Cardiac fibroblast (primary cell): ENCODE measurements at places on chromosomes 3 and 15.

GRCh38 chr3:32592011-32592410 lies 21.4 kb upstream of the DYNC1LI1 start:
- DNase-seq: no peak

- DNase-seq: no peak
Measured at GRCh38 chr3:183208260-183208659, 44.8 kb upstream of the B3GNT5 start.

GRCh38 chr3:24687671-24688070 lies 193.0 kb upstream of the THRB start:
- DNase-seq: no peak

GRCh38 chr3:10299175-10299574 lies 6.4 kb upstream of the GHRL start:
- no peak for DNase-seq

DNA sequence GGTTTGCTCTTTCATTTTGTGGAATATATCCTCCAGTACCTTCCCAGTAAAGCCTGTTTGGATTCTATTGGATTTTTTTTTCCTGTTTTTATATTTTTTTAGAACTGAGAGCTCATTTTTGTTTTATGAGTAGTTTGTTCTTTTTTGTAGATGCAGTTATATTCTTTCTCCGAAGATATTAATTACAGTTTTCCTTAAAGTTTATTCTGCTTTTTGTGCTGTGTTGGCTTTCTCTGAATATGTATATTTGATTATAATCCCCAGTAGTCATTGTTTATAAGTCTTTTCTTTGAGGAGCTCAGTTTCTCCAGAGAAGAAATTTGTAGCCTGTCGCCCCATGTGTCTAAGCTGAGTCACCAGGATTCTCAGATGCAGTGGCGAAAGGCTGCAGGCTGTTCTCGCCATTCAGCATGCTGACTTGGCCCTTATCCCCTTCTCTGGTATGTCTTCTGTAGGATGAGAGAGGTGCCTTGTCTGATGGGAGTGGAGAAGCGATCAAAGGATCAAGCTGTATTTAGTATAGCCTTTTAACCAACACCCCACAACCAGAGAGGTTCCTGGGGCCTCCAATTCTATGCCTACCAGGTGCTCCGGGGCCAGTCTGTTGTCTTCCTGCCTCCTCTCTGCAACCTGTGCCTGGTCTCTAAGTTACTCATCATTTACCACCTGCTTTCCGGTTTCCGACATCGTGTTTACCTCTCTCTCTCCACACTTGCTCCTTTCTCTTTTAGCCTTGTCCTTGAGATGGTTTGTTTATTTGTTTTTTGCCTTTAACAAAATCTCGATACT lies 31.7 kb upstream of the MFSD1 start:
- DNase-seq: peak; percentile 87

- DNase-seq: peak; percentile 43
Measured at GRCh38 chr3:53318522-53318921, 28.8 kb downstream of the DCP1A start.

DNA sequence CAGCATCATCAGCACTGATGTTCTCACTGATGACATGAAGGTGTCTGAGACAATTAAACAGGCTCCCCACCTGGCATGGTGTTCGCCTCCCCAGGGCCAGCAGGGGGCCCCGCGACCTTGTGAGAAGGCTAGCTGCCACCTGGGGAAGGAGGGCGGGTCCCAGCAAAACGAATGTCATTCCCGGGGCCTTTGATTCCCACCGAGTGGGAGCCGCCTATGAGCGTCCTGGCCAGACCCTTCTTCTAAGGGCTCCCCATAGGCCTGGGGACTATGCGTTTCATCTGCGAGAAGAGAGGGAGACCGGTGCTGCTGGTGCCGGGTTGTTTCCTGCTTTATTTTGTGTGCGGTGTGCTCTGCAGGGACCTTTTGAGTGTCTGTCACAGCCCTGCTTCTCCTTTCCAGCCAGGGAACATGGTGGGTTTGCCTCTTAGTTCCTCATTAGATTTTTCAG lies 20.5 kb upstream of the MINDY4B start:
- peak; percentile 33 for DNase-seq

GRCh38 chr3:190338717-190339116 lies 16.5 kb upstream of the CLDN1 start:
- no peak for DNase-seq

- no peak for DNase-seq
Measured at GRCh38 chr15:63047792-63048114, 5.2 kb downstream of the TPM1 start.

DNA sequence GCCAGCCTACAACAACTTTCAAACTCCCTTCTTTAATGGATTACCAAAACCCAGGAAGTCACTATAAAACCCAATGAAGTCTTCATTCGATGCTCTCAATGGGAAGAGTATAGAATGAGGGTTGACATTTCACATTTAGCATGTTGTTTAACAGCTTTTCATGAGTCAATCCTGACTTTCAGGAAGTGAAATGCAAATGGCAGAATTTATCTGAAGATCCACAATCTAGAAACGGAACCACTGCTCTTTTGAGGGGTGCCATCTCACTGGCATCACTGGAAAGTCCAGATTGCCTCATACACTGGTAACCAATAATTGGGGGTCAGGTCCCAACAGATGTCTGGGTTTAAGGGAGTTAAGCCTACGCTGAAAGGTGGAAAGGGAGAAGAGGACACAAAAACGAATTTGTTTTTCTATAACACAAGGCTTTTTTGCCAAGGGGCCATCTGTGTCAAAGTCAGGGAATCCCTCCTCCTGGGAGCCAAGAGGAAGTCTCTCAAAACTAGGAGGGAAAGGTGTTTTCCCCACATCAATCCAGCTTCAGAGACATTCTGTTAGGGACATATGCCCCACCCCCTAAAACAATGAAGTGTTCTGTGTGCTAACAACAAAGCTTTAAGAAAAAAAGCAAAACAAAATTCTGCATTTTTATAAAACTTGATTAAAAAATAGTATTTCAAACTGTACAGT lies 12.0 kb upstream of the ATP1B3 start:
- DNase-seq: no peak

- peak; percentile 93 for DNase-seq
Measured at GRCh38 chr15:71080705-71081104, 34.6 kb upstream of the THSD4 start.

DNA sequence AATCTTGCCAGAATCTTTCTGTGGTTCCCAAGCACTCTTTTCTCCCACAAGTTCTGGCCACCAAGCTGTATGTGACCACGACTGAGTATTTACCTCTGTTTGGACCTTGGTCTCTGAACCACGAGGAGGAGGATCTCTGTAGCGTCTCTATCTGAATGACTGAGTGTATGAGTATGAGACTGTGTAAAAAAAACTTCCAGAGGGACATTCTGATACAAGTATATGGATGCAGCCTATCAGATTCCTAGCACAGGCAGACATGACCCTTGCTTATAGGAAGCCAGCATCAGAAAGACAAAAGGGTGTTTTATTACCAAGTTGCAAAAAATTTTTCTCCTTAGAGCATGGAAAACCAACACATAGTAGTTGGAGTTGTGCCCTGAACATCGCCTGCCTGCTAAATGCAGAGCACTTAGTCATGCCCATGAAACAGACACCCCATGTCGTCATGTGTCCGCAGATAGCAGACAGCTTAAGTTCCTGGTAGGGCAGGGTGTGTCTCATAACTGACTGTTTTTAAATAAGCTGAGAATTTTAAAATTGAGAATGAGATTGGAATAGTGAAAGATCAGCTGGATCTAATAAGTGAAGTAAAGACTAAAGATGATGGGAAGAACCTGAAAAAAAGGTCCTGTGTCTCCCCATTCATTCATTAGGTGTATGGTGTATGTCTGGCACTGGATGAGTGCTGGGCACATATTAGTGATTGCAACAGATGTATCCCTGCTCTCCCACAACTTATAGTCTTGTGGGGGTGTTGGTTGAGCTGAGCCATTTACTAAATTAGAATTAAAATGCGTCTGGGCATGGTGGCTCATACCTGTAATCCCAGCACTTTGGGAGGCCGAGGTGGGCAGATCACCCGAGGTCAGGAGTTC lies 30.9 kb downstream of the DAG1 start:
- DNase-seq: peak; percentile 97

DNA sequence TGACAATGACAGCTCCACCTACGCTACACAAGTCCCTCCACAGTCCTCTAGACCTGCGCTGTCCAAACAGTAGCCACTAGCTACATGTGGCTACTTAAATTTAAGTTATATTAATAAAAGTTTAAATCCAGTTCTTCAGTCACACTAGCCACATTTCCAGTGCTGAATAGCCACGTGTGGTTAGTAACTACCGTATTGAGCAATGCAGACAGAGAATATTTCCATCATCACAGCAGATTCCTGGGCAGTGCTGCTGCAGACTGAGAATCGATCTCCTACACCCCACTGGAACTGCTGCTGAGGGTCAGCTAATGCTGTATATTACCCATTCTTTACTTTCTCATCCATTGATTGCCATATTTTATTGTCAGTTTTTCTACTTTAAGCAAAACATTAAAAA lies 40.9 kb downstream of the HDC start:
- peak; percentile 14 for DNase-seq

GRCh38 chr3:39271363-39271914 lies 8.4 kb downstream of the CX3CR1 start:
- DNase-seq: no peak

GRCh38 chr15:43625106-43625505 lies 6.5 kb upstream of the STRC start:
- no peak for DNase-seq

DNA sequence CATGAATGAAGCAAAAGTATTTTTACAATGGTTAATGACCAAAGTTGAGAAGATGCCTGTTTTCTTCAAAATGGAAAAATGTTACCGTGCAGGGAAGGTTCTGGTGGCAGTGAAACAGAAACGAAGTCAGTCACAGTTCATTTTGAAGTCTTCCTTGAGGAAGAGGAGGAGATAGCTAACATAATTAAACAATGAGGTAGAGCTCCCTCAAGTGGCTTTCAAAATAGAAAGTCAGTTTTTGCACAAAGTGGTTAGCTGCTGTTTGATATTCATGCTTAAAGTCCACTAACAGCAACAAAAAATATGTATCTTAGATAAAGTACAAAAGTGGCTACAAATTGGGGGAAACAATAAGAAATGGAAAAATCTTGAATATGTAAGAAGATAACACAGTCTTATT lies 87.3 kb downstream of the TFG start:
- DNase-seq: peak; percentile 56

DNA sequence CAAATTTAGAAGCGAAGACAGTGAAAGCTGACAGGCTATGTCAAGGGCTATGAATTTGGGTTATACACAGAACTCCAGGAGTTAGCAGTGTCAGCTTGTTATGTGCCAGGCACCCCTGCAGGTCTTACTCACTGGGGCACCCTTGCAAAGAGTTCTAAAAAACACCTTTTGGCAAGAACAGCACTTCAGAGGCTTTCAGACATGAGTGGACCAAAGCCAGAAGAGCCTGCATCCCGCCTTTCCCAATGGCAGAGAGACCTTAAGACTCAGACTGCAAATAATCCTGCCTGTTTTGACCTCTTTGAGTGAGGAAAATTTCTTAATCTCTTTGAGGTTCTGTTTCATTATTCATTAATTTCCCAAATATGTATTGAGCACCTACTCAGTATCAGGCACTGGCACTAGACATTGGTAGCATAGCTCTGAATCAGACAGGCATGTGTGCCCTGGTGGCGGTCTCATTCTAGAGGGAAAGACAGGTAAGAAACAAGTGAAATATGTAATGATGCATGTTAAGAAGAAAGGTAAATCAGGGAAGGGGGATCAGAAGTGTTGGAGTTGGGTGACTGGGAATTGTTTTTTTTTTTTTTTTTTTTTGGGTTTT lies 280.0 kb downstream of the KBTBD8 start:
- DNase-seq: no peak

DNA sequence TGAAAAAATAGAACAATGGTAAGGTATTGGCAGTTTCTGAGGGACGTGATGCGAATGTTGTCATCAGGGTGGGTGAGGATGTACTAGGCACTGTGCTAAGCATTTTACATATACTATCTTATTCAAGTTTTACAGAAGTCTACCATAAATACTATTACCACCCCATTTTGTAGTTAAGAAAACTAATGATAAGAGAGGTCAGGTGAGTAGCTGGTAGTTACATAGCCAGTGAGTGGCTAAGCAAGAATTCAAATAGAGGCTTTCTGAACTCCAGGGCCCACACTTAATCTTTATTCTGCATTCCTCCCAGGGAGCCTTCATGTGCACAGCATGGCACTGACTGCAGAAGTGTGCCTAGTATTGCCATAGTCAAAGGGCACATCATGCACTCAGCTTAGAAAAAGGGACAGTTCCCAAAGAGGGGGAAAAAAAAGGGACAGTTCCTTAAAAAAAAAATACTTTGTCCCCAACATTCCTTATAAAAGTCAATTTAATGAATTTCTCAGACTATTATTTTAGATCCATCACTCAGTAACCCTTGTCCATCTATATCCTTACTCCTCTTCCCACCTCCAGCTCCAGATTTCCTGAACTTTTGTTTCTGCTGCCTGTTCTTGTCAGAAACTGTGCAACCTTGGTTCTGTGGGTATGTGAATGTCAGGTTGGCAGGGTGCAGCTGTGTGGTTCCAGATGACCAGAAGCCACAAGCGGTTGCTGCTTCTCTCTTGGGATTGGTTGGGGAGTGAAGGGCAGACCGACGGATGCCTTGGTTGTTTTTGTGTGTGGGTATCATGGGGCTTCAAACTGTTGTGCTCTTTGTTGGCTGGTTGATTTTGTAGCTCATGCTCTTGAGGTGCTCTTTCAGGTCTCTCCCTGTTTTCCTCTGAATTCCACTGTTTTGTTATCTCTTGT lies 8.3 kb downstream of the MAPKBP1 start:
- no peak for DNase-seq

GRCh38 chr3:107416138-107416537 lies 38.9 kb downstream of the CCDC54 start:
- DNase-seq: no peak

DNA sequence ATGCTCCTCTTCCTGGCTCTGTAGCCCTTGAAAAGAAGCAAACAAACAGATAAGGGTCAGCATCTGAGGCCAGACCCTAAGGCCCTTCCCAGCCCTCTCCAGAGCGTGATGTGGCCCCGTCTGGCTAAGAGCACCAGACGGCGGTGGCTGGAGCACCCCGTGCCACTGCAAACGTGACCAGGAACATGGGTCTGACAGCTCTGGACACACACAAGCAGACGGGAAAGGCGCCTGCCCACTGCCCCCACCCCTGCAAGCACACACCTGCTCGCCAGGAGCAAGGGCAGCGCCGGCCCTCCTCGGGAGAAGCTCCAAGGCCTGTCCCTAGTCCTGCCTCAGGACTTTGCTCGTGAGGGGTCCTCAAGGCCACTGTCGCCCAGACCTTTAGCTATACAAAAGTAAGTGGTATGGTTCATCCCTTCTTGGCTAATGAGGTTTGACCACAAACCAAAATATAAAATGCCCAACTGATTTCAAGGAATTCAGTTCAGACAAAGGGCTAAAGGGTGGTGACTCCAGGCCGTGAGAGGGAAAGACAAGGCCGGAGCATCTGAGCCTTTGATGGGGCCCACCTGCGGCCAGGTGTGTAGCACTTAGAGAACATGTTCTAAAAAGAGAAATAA lies 90.4 kb downstream of the XXYLT1 start:
- no peak for DNase-seq

GRCh38 chr3:194547042-194547441 lies 60.2 kb upstream of the ATP13A3 start:
- DNase-seq: no peak
